Naive thymus-derived CD4-positive, alpha-beta T cell (primary cell): ENCODE measurements at places on chromosomes 6 and 20. TPM values are rescaled to one million over a fixed set of nuclear protein-coding genes. Genes with fewer than 3 reads are reported as not detected.

- no peaks in the 10 kb centered on the region for H3K36me3 ChIP-seq
- H3K27ac ChIP-seq: no peak overlapping the region
- H3K4me3 ChIP-seq: no peak overlapping the region
- H3K27me3 ChIP-seq: no peaks in the 10 kb centered on the region
- no peak for DNase-seq
- no peaks in the 10 kb centered on the region for H3K4me1 ChIP-seq
Measured at GRCh38 chr6:84847390-84848160, 83.2 kb upstream of the TBX18 start.

DNA sequence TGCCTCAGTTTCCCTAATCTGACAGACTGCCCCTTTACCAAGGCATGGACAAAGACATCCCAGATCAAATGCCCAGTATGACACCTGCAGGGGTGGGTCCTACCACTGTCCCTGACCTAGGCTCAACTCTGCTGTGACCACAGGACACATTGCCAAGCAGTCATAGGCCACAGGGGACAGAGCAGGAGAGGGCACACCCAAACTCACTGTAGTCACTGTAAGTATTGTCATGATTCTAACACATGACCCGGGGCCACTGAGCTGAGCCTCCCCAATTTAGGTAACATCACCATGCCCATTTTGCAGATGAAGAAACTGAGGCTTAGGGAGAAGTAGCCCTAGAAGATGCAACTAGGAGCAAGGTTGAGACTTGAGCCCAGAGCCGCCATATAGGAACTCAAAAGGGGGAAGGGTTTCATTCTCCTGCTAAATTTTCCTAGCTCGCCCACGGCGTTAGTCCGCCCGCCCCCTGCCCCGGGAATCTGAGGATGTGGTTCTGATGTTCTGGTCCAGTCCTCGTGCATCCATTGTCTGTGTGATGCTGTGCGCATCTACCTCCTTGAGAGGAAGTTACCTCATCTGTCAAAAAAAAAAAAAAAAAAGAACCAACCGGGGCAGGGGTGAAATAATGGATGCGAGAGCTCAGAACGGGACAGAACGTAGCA, 44.8 kb downstream of the PMEPA1 start:
- DNase-seq: no peak
- no peaks in the 10 kb centered on the region for H3K36me3 ChIP-seq
- no peaks in the 10 kb centered on the region for H3K4me1 ChIP-seq
- H3K27me3 ChIP-seq: no peaks in the 10 kb centered on the region

The FUT9 gene
- total RNA-seq: not detected

The C6orf52 gene
- 1.2 TPM for total RNA-seq

DNA sequence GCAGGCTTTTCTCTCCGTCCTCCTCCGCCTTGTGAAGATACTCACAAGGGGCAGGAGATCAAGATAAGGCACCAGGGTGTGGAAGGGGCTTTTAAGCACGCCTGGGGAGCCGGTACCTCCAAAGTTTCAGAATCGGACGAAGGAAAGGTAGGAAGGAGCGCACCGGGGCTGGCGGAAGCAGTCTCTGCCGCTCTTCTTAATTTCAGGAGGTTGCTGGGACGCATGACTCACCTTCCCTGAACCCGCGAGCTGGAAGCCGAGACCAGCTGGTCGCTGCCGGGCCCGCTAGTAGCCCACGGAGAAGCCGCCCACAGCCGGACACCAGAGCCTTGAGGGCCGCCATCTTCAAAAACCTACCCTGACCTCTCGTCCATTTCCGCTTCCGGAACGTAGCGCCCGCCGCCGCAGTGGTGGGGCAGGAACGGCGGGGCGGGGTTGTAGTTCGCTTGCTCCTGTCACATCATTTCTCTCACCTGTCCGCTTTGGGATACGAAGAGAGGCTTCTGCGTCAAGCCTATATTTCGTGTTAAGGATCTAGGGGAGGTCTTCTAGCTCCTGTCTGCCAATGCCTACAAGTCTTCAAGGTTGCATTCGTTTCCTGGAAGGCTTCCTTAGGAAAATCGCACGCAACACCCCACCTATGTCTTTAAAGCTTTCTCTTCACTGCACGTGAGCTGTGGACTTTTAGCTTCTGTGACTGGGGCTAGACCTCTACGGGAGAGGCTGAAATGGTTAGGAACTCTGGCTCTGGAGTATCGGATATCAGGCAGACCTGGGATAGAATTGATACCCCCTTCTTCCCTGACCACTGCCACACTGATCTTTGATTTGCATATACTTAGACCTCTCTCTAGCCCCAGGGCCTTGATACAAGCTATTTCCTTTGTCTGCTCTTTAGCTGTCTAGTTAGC, at the start of gene MRPS18A:
Gene MRPS18A (minus strand): TSS at position 355 of the 911 bp plus-strand sequence. CDS start 12 bp downstream, at position 343.
- peak within 1 kb of the TSS; percentile 81 for H3K27ac ChIP-seq
- peak within 1 kb of the TSS; percentile 98 for H3K4me3 ChIP-seq
- H3K36me3 ChIP-seq: no peaks in the 10 kb centered on the region

DNA sequence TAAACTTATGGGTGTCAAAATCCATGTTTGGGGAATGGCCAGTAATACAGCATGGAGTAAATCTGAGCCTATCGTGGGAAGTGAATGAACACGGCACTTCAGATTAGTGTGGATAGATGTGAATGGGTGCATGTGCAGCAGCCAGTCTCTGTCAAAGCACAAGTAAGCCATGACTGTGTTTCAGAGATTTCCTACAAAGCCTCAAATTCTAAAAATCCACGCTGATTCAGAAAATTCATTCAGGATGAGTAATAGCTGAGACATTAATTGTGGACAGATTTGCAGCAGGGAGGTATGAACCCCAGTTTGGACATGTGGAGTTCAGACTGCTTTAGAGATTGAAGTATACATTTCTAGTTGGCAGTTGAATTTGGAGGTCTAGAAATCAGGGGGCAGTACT, 115.1 kb downstream of the QKI start:
- H3K36me3 ChIP-seq: no peaks in the 10 kb centered on the region
- H3K27me3 ChIP-seq: no peaks in the 10 kb centered on the region
- no peak overlapping the region for H3K27ac ChIP-seq
- DNase-seq: no peak
